ENCODE measurements at places on chromosomes 13 and 19.

DNA sequence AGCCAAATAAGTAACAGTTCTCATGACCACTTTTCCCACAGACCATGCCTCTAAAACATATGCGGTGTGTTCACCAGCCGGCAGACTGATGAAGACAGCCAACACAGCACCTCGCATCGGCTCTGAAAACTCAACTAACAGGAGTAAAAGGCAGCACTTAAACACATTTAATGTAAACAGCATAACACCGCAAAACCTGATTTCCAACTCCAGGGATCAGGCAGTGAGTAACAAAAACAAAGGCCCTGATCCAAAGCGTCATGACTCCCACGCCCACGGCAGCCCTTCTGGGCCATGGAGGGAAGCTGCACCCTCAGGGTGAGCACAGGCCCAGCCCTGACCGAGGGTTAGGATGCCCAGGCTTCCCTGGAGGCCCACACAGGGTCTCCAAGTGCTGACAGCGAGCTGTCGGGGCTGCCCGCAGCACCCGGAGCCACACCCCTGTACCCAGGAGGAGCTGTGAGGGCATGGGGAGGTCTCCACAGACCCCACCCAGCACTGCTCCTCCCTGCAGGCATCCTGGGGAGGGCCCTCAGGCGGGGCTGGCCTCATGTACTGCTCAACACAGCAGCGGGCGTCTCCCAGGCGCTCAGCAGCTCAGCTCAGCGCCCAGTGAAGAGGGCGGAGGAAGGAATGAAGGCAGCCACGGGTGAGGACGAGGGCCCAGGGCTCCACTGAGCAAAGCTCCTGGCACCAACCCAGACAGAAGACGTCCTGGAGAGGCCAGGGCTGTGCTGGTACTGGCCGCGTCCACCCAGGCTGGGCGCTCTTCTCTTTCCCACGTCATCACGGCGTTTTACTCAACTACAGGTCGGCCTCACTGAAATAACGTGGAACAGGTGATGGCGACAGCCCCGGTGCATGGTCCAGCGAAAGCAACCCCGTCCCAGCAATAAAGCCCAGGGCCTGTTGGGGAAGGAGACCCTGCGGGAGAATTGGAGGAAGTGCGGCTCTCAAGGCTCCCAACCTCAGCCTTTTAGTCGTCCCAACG is 53.7 kb downstream of the RASA3 start:
- no peak for DNase-seq

DNA sequence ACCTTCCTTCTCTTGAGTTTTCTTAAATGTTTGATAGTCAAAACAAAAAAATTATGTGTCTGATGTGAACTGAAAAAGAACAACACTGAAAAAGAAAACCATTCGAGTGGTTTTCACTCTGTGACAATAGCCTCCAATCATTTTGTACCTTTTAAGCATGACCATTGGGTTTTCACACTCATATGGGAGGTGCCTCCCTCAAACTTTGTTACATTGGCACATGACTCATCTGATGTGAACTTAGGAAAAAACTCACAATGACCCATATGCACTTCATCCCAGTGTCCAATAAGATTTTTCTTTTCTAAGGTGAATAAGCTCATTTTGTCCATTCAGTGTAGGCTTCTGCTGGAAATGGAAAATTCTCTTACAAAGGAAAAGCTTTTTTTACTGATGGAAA is 66.6 kb upstream of the XPO4 start:
- DNase-seq = no peak

GRCh38 chr13:80717776-80718175 is 376.9 kb upstream of the SPRY2 start:
- no peak for DNase-seq

DNA sequence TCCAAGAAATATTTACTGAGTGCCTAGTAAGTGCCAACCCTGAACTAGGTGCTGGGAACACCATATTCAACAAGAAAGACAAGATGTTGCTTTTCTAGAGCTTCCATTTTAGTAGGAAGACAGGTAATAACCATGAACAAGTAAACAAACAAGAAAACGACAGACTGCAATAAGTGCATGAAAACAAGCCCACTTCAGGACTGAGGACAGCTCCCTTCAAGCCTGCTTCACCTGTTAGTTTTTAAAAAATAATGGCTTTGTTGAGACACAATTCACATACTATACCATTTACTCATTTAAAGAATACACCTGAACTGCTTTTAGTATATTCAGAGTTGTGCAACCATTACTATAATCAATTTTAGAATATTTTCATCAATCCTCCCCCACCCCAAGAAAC is 30.4 kb downstream of the CYP4F22 start:
- no peak for DNase-seq

DNA sequence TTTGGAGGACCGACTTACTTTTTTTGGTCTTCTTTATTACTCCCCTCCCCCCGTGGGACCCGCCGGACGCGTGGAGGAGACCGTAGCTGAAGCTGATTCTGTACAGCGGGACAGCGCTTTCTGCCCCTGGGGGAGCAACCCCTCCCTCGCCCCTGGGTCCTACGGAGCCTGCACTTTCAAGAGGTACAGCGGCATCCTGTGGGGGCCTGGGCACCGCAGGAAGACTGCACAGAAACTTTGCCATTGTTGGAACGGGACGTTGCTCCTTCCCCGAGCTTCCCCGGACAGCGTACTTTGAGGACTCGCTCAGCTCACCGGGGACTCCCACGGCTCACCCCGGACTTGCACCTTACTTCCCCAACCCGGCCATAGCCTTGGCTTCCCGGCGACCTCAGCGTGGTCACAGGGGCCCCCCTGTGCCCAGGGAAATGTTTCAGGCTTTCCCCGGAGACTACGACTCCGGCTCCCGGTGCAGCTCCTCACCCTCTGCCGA is 409 bp downstream of the FOSB start:
- DNase-seq = no peak

Data from midbrain (tissue), 1 donor.